ENCODE measurements at places on chromosomes 16 and 17.

- H3K36me3 ChIP-seq: no peaks in the 10 kb centered on the region
- no peaks in the 10 kb centered on the region for H3K4me1 ChIP-seq
- H3K27ac ChIP-seq: no peak overlapping the region
- H3K27me3 ChIP-seq: no peaks in the 10 kb centered on the region
Observed at GRCh38 chr16:59975953-59976352, 1241.8 kb upstream of the GOT2 start.

DNA sequence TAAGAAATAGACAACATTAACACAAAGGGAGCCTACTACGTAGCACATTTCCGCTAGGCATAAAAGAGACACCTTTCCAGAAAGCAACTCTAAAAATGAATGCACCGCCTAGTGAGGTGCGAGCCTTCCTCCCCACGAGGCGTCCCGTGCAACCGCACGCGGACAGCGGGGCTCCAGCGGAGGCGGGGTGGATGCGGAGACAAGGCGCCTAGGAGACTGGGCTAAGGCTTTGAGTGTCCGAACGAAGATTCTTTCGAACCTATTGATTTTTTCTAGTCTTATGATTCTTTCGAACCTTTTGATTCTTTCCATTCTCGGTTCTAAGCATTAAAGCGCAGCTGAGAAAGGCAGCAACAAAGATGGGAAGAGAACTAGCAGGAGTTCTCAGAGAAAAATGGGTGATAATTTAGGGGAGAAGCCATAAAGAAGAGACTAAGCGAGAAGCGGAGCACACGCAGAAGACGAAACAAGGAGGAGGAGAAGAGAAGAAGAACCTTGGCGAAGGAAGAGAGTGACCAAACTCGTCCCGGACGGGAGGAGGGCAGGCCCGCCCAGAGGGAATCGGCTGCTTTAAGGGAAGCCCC is 394 bp upstream of the CPD start:
- DNase-seq: peak; percentile 38
- H3K4me1 ChIP-seq: peaks cover 17% of the 10 kb centered on the region
- H3K36me3 ChIP-seq: no peaks in the 10 kb centered on the region
- H3K27me3 ChIP-seq: no peaks in the 10 kb centered on the region

DNA sequence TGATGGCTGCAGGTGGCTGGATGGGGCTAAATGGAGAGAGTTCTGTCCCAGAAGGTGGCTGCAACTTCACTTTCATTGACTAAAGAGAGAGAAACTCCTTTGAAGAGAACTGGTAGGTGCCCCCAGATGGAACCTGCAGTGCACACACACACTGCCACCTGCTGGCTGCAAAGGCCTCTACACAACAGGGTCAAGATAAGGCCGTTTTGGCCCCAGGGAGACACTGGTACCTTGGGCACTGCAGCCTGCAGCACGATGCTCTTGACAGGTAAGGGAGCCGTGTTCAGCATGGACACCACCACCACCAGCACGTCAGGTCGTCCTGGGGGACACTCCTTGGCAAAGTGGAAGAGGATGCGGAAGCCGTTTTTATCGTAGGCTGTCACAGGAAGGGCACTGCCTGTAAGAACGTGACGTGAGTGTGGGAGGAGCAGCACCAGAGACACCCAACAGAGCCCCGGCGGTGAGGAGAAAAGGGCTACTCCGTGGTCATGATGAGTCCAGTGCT is 22.7 kb downstream of the GGA3 start:
- no peaks in the 10 kb centered on the region for H3K4me1 ChIP-seq
- no peak overlapping the region for H3K27ac ChIP-seq
- no peak overlapping the region for H3K4me3 ChIP-seq

- no peak overlapping the region for H3K4me3 ChIP-seq
- DNase-seq: peak; percentile 93
- H3K27me3 ChIP-seq: no peaks in the 10 kb centered on the region
- no peaks in the 10 kb centered on the region for H3K36me3 ChIP-seq
- peak overlapping the region; percentile 27 for H3K27ac ChIP-seq
Observed at GRCh38 chr16:676913-677312, 1.4 kb downstream of the RHBDL1 start.

DNA sequence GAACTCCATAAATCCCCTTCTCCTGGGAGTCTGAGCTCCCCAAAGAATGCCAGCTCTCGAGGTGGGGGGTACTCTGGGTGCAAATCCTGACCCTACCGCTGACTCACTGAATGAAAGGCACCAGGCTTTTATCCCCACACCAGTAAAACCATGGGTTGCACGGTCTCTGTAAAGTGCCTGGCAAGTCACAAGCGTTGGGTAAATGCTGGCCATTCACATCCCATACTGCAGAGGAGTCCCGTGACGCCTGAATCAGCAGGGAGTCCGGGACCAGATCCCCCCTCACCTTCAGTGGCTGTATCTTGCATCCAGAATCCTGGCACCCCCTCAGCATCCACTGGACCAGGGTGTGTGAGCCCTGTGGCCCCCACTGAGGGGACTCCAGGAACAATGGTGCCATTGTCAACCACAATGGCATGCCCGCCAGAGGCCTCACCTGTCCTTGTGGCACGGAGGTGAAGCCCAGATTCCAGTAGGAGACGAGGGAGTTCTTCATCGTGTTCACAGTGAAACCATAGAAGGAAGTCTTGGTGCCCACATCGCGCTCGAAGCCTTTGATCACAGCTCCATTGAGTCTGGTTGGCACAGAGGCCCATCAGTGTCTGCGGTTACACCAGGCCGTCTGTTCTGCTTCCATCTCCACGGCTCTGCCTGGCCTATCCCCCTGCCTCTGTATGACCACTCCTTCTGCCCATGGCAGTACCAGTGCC is 13.3 kb downstream of the ST6GALNAC2 start:
- no peak overlapping the region for H3K4me3 ChIP-seq
- H3K36me3 ChIP-seq: no peaks in the 10 kb centered on the region
- H3K27me3 ChIP-seq: no peaks in the 10 kb centered on the region
- no peak overlapping the region for H3K27ac ChIP-seq

All from transverse colon (tissue), 4 donors.